ENCODE measurements at places on chromosomes 11 and 22.
A peak's percentile ranks its signal among the peaks of the same experiment; 100 is the strongest.

DNA sequence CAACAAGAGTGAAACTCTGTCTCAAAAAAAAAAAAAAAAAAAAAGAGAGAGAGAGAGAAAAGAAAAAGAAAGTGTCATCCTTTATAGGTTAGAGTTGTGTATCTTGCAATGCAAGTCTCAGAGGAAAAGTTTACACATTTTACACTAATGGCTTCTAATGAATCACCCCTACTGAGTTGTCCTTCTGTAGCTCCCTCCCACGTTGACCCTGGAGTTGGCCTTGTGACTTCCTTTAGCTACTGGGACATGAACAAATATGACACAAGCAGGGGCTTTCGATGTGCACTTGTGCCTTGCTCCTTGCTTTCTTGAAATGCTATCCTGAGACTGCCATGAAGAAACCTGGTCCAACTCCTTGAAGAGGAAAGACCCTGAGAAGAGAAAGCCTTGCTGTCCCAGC lies 2.4 kb upstream of the SMCO4 start:
- H3K4me1 ChIP-seq = peaks cover 9% of the 10 kb centered on the region
- no peaks in the 10 kb centered on the region for H3K36me3 ChIP-seq
- no peak overlapping the region for H3K4me3 ChIP-seq

DNA sequence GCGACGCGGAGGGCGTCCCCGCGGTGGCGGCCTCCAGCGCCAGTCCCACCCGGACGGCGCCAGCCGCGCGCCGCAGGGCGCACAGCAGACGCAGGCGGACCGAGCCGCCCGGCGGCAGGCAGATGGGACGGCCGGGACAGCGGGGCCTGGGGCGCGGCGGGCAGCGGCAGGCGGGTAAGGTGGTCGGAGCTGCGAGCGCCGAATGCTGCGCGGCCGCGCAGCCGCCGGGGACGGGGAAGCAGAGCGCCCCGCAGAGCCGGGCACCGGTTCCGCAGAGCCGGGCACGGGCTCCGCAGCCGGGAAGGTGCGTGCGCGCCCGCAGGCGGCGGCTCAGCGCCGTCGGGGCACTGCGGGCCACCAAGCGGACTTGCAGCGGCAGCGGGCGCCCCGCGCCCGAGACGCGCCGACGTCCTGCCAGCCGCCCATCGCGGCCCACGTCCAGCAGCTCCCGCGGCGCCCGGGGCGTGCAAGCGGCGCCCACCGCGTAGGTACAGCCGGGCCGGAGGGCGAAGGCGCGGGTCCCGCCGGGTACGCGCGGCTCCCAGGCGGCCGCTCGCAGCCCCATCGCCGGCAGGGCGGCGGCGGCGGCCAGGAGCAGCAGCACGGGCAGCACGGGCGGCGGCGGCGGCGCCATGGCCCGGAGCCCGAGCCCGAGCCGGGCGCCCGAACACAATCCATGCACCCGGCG lies 739 bp downstream of the CELSR1 start:
- peaks cover 3% of the 10 kb centered on the region for H3K36me3 ChIP-seq
- H3K27ac ChIP-seq = no peak overlapping the region
- no peaks in the 10 kb centered on the region for H3K27me3 ChIP-seq
- DNase-seq = no peak
- H3K4me3 ChIP-seq = peak overlapping the region; percentile 65

DNA sequence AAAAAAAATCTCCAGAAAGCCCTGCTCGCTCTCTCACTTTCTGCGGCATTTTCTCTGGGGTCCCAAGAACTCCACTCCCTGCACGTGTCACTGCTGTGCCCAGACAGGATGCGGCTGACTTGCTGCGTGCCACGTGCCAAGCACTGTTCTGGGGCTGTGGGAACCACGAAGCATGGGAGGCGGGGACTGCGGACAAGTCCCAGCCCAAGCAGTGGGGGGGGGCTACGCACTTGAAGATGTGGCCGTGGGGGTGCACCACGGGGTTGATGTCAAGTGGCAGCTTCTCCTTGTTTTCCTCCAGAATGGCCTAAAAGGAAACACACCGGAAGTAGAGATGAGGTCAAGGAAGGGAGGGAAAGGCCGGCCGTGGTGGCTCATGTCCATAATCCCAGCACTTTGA lies 10.8 kb downstream of the TTLL12 start:
- H3K27me3 ChIP-seq = no peaks in the 10 kb centered on the region
- DNase-seq = no peak
- no peak overlapping the region for H3K4me3 ChIP-seq
- no peak overlapping the region for H3K27ac ChIP-seq
- peaks cover 6% of the 10 kb centered on the region for H3K4me1 ChIP-seq

DNA sequence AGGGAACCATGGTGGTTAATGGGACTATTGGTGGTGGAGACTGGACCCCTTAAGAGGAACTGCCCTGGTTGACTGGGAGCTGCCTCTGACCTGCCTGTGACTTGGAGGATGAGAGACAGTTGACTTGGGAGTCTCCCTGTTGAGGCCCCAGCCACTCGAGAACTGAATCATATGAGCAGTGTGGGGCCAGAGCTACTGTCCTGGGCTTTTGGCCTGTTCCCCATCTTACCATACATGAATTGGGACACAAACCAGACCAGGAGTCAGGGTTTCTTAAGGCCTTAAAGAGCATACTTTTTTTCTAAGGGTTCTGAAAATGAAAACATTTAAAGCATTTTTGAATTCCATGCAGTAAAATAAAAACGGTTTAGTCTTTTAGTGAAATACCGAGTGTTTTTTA lies 92.8 kb downstream of the TEAD1 start:
- peaks cover 36% of the 10 kb centered on the region for H3K4me1 ChIP-seq
- no peak for DNase-seq
- H3K36me3 ChIP-seq = peaks cover 12% of the 10 kb centered on the region
- H3K4me3 ChIP-seq = no peak overlapping the region
- no peaks in the 10 kb centered on the region for H3K27me3 ChIP-seq

DNA sequence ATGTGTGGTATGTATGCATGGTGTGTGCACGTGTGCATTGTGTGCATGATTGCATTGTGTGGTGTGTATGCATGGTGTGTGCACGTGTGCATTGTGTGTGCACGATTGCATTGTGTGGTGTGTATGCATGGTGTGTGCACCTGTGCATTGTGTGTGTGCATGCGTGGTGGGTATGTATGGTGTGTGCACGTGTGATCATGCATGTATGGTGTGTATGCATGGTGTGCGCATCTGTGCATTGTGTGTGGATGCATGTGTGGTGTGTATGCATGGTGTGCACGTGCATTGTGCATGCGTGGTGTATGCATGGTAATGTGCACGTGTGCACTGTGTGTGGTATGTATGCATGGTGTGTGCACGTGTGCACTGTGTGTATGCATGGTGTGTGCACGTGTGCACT lies 16.8 kb downstream of the ALG12 start:
- H3K27me3 ChIP-seq = no peaks in the 10 kb centered on the region
- H3K4me3 ChIP-seq = no peak overlapping the region
- no peaks in the 10 kb centered on the region for H3K4me1 ChIP-seq
- no peak for DNase-seq

DNA sequence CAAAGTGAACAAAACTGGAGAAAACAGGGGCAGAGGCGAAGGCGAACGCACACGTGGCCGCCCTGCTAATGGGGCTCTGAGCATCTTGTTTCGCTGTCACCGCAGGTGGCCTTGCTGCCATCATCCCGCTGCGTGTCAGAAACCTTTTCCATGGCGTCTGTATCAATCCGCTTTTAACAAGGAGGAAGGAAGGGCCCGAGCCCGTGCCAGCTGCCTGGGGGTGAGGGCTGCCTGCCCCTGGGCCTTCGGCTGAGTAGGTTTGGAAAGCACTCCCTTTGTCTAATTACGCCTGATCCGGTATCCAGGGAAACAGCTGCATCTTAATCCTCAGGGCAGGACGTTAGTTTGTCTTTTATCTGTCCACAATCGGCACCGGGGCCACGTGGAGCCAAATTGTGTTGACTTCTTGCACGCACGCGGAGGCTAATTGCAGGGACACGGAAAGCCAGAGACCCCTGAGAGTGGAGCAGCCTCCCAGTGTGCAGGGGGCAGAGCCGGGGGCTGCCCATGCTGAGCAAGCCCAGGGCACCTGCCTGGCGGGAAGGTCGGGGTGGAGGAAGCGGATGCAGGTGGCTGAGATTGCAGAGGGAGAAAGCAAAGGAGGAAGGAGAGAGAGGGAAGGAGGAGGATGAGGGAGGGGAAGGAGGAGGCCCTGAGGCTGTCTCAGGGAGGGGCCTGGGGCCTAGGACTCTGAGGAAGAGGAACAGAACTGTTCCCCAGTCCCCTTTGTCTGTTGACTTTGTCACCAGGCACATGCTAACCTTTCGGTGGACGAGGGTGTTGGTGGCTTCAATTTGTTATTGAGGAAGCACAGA lies 19.2 kb upstream of the TH start:
- DNase-seq = no peak
- H3K27me3 ChIP-seq = peaks cover 1% of the 10 kb centered on the region
- H3K4me1 ChIP-seq = peaks cover 11% of the 10 kb centered on the region
- no peak overlapping the region for H3K27ac ChIP-seq
- no peak overlapping the region for H3K4me3 ChIP-seq

GRCh38 chr11:72673943-72674828 lies at the start of gene PDE2A:
TSS of gene PDE2A (minus strand) at chr11:72674422. CDS start at chr11:72674207, 215 bp downstream.
- no peak for DNase-seq
- H3K36me3 ChIP-seq = no peaks in the 10 kb centered on the region
- H3K27ac ChIP-seq = no peak within 1 kb of the TSS
- H3K27me3 ChIP-seq = peaks cover 66% of the 10 kb centered on the region
- no peak within 1 kb of the TSS for H3K4me3 ChIP-seq

DNA sequence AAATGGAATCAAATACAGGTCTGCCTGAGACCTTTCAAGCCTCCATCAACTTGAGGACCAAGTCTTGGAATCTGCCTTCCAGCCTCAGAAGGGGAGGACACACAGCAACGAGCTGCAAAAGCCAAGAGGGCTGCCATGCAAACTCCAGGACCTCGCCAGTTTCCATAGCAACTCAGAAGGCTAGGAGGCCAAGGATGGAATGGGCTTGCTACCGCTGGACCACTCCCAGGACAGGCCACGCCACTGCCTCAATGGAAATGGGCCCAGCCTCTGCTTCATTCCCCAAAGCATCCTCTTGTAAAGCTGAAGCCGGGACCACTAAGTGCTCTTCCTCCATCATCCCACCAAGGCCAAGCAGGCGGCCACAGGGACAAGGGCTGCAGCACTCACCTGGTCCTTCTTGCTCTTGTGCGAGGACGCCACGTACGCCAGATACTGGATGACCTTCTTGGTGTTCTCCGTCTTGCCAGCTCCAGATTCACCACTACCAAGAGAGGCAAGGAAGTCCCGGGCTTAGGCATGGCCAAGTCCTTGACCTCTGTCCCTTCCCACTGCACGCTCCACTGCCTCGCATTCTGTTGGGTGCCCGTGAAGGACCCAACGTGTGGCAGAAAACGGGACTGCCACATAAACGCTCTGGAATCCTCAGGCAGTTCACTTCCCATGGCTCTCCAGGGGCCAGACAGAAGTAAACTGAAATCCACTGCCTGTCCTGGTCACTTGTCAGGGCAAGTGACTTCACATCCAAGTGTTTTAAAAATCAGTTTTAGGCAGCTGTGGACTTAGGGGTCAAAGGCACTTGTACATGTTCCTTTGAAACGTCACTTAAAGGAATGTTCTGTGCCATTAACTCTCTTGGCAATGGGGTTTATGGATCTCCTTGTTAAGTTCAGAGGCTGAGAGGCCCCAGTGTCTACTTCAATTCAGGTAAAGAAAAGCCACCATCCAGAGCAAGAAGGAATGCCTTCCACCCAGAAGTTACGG lies 61.3 kb downstream of the MYH9 start:
- DNase-seq = no peak
- peaks cover 89% of the 10 kb centered on the region for H3K36me3 ChIP-seq
- H3K27ac ChIP-seq = peak overlapping the region; percentile 96

GRCh38 chr11:71976551-71976950 lies 22.2 kb upstream of the IL18BP start:
- no peak overlapping the region for H3K27ac ChIP-seq
- H3K36me3 ChIP-seq = peaks cover 1% of the 10 kb centered on the region
- DNase-seq = no peak
- no peak overlapping the region for H3K4me3 ChIP-seq

GRCh38 chr11:67054836-67055523 lies 1.7 kb upstream of the RHOD start:
- DNase-seq = peak; percentile 82
- peak overlapping the region; percentile 99 for H3K27ac ChIP-seq
- peaks cover 48% of the 10 kb centered on the region for H3K4me1 ChIP-seq

DNA sequence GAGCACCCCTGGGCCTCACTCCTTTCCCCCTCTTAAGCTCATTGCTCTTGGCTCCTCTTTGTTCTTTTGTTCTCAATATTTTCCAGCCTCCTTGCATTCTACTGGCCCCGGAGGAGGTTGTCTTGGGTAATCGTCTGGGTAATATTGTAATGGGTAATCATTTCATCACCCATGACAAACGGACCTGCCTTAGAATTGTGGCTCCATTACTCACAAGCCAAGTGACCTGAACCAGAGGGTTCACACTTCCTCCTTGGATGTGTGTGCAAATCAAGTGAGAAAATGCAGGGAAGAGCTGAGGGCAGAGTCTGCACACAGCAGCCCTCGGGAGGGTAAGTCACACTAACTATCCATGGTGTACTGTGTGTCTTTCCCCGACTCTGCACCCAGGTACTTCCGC lies 305.0 kb downstream of the BUD13 start:
- H3K27ac ChIP-seq = no peak overlapping the region
- peaks cover 13% of the 10 kb centered on the region for H3K4me1 ChIP-seq
- no peak overlapping the region for H3K4me3 ChIP-seq
- no peaks in the 10 kb centered on the region for H3K36me3 ChIP-seq

- peaks cover 52% of the 10 kb centered on the region for H3K4me1 ChIP-seq
- H3K4me3 ChIP-seq = peak overlapping the region; percentile 80
- no peak for DNase-seq
- H3K27me3 ChIP-seq = no peaks in the 10 kb centered on the region
- peaks cover 22% of the 10 kb centered on the region for H3K36me3 ChIP-seq
Observed at GRCh38 chr11:65919573-65920371, 546 bp downstream of the DRAP1 start.

DNA sequence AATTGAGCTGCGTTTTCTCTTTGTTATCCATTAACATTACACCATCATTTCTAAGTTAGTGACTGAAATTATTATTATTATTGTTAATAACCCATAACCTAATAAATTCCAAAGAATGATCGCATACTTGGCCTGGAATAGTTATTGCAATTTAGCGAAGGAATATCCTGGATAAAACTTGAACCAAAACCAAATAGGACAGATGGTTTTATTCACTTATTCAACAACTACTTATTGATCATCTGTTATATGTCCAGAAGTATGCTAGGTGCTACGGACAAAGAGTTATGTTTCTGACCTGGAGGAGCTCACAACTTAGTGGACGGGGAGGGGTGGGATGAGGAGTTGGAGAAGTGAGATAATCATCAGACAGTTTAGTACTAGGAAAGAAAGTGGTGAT lies 44.8 kb upstream of the ARHGAP20 start:
- H3K4me1 ChIP-seq = no peaks in the 10 kb centered on the region
- H3K27ac ChIP-seq = no peak overlapping the region
- no peaks in the 10 kb centered on the region for H3K36me3 ChIP-seq
- H3K27me3 ChIP-seq = no peaks in the 10 kb centered on the region
- no peak overlapping the region for H3K4me3 ChIP-seq

- H3K4me3 ChIP-seq = no peak overlapping the region
- no peaks in the 10 kb centered on the region for H3K27me3 ChIP-seq
- no peak for DNase-seq
- H3K36me3 ChIP-seq = no peaks in the 10 kb centered on the region
- no peaks in the 10 kb centered on the region for H3K4me1 ChIP-seq
- H3K27ac ChIP-seq = no peak overlapping the region
Observed at GRCh38 chr22:50713571-50714056, 24.4 kb upstream of the ACR start.
